ENCODE measurements at places on chromosomes 6 and 20.

DNA sequence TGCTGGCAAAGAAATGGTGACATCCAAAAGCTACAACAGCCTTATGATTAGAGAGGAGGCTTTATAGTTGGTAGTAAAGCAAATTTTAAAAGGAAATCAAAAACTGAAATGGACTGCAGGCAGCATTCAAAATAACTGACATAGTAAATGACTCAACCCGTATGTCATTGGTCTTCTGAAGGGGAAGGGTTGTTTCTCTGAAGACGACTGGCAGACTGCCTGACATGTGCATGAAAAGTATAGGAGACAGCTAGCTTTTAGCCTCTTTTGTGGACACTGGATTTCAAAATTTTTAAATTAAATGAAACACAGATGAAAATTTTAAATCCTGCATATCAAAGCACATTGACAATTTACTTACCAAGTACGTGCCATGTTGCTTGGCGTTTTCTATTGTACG is 90.7 kb downstream of the TRMT6 start:
- no peak for DNase-seq

DNA sequence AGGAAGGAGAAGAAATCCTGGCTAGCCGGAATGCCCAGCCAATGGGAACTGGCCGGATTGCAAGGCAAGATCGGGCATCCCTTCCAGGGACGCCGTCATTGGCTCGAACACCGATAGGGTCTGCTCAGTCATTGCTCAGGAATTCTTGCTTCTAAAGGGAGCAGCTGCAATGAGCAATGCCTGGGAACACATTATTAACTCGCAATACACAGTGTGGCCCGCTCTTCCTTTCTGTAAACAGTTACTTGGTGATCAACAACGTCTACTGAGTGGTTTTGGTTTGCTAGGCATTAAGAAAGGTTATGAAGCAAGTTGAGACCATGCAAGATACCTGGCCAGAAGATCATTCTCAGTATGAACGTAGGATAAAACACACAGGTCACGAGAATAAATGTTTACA is 165.4 kb upstream of the CITED2 start:
- DNase-seq: peak; percentile 80

- no peak for DNase-seq
Measured at GRCh38 chr20:43188234-43188653, 1.5 kb downstream of the PTPRT start.

- no peak for DNase-seq
Measured at GRCh38 chr20:55103188-55103587, 627.8 kb downstream of the DOK5 start.

DNA sequence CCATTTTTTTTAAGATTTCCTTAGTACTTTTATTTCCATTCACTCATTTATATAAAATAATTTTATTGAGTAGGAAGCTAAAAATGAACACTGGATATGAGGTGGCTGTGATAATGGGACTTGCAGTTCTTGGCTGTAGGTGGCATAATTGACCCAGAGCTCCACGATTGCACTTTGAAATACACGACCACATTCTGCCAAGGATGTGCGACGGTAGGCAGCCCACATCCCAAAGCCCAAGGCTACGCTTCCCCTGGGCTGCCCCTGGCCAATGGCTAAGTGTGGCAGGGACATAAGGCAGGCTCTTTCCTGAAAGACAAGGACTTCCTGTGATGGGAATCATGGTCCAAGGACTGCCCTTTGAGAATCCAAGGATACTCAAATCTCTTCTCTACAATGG is 43.7 kb upstream of the ADTRP start:
- no peak for DNase-seq

- DNase-seq: no peak
Measured at GRCh38 chr20:56875052-56875659, 246.1 kb downstream of the TFAP2C start.

- no peak for DNase-seq
Measured at GRCh38 chr20:61699495-61700374, 365.9 kb downstream of the TAF4 start.

- DNase-seq: no peak
Measured at GRCh38 chr6:45990162-45990561, 25.5 kb downstream of the CLIC5 start.

DNA sequence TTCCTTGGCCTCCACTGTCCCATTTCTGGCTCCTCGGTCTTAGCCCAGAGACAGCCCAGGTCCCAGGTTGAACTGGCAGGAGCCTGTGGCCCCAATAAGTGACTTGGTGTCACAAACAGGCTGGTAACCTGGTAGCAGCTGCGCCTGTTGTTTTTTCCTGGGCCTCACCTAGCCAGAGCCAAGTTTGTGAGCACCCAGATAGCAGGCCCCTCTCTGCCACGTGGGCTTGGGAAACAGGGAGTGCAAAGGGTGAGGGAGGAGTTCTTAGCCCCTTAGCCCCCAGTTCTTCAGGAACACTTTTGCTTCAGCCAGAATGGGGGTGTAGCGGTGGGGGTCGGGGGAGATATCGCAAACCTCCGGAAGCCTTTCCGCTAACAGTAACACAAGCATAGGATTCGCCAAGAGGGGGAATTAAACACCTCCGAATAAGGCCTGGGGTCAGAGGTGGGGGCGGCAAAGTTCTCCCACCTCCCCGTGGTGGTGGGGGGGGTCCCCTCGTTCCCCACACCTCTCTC is 760 bp downstream of the C6orf132 start:
- DNase-seq: peak; percentile 43

DNA sequence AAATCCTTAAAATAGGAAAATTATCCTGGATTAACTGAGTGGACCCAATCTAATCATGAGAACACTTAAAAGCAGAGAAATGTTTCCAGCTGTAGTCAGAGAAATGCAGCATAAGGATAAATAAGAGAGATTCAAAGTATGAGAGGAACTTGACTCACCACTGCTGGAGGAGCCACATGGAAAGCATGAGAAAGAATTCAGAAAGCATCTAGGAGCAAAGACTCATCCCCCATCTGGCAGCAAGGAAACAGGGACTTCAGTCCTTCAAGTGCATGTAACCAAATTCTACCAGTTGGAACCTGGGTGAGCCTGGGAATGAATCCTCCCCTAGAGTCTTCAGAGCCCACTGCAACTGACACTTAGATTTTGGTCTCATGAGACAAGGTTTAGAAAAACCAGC is 33.7 kb downstream of the RNF146 start:
- no peak for DNase-seq

DNA sequence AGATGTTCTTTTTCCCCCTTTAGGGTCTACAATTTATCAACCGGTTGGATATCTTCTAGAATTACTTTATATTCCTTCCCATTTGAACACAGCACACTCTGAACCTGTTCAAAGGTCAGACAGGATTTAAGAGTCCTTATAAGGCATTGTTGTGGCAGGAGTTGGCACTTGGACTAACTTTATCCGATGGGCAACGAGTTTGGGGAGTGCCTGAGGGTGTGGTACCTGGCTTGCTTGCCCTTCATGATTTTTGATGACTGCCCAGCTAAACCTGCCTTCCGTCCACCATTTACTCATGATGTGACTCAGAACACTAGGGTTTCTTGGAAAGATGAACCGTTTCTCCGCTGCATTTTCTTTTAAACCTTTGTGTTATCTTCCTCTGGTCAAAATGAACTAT is 285.2 kb downstream of the FOXC1 start:
- DNase-seq: no peak

DNA sequence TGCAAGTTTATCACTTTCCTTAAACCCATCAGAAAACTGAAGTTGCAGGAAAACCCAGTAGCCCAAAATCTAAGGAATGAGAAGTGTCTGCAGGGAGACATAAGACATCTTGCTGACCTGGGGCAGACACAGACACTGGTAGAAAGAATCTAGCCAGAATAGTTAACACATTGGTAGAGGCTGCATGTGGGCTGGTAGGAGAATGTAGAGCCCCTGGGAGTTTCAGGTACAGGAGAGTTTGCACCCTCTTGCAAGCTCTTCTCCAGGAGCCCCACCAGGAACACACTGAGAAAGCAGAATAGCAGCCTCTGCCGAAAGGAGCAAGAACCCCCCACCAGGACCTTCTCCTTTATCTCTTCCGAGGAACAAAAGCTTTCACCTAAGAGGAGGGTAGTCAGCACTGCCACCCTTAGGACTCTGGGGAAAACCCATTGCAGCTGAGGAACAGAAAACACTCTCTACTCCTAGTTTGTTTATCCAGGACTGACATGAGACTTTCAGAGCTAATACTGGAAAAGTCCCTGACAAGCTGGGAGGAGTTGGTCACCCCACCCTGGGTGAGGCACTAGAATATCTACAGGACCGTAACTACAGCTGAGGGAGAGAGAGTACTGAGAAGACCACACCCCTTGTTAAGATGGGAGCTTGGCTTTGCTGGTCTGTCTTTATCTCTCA is 10.5 kb upstream of the OGFRL1 start:
- no peak for DNase-seq

GRCh38 chr6:30641048-30641447 is 5.9 kb upstream of the C6orf136 start:
- no peak for DNase-seq

GRCh38 chr20:44589537-44589936 is 7.2 kb downstream of the PKIG start:
- no peak for DNase-seq

DNA sequence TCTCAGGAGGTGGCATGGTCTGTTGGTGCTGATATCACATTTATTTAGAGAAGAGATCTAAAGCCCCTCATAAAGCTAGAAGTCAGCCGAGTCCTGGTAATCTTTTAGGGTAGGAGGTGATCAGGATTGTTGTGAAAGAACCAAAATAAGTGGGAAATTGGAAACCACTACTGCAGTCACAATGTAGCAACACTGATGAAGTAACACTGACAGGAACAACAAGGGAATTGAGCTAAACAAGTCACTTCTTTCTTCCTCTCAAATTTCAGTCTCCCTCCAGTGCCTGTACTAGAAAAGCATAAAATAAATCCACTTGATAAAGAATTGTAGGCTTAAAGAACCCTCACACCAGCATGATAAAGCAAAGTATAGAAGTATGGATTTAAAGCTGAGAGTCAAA is 1509.0 kb downstream of the GRIK2 start:
- DNase-seq: peak; percentile 14

GRCh38 chr20:17457588-17458190 is 73.5 kb downstream of the BFSP1 start:
- DNase-seq: no peak

DNA sequence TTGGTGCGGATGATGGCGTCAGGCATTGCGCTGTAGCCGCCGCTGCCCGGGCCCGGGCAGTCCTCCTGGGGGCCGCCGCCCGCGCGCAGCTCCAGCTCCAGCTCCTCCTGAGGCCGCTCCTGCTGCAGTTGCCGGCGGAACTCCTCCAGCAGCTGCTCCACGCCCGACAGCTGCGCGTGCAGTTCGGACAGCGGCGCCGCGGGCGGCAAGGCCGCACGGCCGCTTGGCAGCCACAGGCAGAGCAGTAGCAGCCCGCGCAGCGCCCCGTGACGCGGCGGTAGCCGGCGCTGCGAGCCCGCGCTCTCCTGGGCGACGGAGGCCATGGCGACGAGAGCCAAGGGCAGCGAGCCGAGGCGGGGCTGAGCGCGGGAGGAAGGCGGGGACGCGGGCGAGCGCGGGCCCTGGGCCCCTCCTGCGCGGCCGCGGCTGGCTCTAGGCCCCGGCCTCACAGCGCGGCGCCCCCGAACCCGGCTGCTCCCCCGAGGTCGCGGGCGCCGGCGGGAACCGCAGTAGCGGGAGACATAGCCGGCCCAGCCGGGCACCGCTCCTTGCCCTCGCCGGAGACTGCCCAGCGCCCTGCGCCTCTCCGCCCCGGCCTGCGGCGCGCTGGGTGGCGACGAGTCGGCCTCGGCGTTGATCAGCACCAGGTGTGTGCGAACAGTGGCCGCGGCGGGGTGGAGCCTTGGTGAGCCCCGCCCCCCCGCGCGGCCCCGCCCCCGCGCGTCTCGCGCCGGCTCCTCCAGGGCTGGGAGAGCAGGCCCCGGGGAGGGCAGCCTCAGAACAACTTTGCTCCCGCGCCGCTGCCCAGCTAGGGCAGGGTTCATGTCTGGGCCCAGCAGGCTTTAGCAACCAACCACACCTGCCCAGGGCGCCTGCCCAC is at the start of gene LRP11:
LRP11 (minus strand) TSS at position 662 of the 880 bp plus-strand sequence; CDS start at position 323, 339 bp downstream.
- peak; percentile 94 for DNase-seq

DNA sequence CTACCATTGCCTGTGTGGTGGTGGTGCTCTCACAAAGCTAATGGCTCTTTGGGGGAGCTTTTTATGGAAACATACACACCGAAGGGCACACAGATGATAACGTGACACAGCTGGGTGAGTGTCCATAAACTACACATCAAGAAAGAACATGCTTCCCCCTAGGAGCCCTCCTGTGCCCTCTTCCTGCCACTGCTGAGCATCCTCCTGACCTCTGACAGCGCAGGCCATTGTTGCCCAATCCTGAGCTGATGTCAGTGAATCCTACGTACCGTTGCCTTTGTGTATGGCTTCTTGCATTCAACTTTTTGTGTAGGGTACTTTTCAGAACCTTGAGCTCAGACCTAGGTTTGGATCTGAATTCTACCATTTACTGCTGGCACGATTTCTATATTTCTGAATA is 65.8 kb upstream of the SLC22A1 start:
- DNase-seq: no peak

GRCh38 chr6:3585320-3585935 is 128.6 kb upstream of the SLC22A23 start:
- no peak for DNase-seq

Measured in kidney (tissue), 22 donors.